BJ (cell line): ENCODE measurements at places on chromosomes 1 and 21. TPM values are rescaled to one million over a fixed set of nuclear protein-coding genes. Genes with fewer than 3 reads are reported as not detected.

DNA sequence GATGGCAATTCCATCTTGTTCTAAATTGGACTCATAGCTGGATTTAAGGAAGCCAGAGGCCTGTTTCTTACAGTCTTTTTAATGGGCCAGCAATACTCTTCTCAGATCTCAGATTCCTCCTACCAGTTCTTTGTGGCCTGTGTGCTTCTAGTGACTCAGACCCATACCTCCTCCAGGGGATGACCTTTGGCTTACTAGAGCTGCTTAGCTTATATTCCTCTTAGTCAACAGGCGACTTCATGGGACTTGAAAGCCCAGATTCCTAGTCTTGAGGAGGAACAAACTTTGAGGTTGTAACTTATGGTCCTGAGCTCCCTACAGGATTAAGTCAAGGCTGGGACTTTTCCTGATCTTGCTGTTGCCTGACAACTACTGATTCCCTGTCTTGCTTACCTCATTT is 12.4 kb upstream of the PAPPA2 start:
- no peak for DNase-seq

DNA sequence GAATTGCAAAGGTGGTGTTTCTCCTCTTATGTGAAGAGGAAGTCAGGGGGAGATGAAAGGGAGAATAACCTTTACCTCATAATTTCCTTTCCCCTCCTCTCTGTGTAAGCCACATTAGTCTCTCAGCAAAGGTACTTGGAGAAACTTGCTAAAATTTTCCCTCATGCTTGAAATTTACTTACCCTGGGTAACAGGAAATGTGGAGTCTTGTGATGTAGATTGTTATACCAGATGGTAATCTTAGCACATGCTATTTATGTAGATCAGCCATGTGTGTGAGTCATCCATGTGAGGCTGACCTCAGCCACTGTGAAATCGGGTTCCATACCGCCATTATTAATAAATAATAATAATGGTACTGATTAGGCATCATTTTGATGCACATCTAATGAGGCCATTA is 128.4 kb downstream of the TGFB2 start:
- no peak for DNase-seq

- DNase-seq: peak; percentile 60
Observed at GRCh38 chr21:21714426-21714825, 716.2 kb downstream of the NCAM2 start.

The KIAA0040 gene
- 9.9 and 10.8 TPM in 2 replicates for polyA plus RNA-seq

The KRTAP21-3 gene
- polyA plus RNA-seq: not detected in 2 replicates
